ENCODE measurements at places on chromosomes 4 and X.
A peak's percentile ranks its signal among the peaks of the same experiment; 100 is the strongest.

- DNase-seq: no peak
Observed at GRCh38 chrX:108018656-108019381, 26.0 kb upstream of the VSIG1 start.

DNA sequence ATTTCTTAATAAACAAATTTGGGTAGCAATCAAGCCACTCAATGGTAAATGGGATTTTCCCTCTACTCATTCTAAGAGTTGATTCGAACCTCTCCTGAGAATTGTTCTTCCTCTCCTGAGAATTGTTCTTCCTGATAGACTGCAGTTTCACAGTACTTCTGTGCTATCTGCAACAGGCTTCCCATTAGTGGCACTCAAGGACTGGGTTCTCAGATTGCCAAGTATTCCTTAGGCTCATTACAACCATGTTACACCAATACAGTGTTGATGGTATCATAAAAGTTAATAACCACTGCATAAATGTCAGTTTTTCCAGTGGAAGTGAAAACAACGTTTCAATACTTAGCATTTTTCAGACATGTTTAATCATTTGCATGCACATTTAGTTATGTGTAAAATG, 201.6 kb downstream of the FRMPD4 start:
- no peak for DNase-seq

DNA sequence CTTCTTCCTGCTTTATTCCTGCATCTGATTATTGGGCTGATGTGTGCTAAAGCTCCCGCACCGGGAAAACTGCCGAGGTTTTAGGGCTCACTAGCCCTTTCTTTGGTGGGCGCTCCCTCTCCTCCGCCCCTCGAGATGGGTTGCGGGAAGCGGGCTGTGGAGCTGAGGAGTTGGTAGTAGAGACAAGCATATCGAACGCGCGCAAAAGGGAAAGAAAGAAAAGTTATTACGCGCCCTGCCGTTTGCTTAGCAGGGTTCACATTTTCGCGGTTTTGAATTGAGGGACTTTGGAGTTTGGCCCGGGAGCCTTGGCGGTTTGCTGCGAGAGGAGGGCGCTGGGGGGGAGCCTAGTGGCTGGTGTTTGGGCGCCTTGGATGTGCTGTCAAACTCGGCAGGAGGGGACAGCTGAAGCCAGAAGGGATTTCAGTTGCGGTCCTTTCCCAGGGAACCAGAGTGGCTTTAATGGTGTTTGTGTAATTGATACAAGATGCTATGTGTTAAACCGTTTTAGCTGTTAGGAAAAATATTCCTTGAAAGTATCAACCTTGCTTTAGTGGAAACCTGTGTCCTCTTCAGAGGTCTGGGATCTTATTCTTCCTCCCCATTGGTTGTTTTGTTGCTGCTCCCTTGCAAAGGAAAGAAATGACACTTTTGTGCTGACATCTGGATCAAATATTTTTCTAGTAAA, 1.1 kb downstream of the GAB1 start:
- DNase-seq: peak; percentile 65

DNA sequence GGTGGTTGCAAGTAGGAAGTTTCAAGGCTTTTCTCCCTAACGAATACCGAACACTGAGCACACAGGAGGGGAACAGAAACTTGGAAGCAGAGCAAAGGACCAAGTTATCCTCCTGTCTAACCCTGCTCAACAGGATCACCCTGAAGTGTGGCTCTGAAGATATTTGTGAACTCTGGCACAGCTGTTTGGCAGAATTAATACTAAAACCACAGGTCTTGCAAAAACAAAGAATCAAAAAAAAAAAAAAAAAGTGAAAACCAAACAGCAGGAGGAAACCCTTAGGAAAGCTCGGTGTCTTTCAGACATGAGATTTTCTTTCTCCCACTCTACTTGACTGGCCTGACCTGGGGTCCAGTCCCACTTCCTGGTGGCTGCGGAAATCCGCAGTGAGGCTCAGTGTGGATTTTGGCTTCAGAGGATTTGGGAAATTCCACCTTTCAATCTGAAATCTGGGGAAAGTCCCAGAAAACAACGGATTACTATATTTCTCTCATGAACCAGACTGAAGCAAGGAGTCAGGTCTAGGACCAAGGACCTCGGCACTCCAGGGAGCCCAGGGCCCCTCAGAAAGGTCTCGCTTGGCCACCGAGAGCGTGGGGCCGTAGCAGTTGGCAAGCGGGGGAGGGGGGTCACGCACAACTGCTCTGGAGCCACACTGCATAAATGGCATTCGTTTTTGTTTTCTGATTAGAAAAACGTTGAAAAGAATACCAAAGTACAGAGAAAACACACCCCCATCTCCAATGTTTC, 867 bp downstream of the TIFA start:
- peak; percentile 22 for DNase-seq

DNA sequence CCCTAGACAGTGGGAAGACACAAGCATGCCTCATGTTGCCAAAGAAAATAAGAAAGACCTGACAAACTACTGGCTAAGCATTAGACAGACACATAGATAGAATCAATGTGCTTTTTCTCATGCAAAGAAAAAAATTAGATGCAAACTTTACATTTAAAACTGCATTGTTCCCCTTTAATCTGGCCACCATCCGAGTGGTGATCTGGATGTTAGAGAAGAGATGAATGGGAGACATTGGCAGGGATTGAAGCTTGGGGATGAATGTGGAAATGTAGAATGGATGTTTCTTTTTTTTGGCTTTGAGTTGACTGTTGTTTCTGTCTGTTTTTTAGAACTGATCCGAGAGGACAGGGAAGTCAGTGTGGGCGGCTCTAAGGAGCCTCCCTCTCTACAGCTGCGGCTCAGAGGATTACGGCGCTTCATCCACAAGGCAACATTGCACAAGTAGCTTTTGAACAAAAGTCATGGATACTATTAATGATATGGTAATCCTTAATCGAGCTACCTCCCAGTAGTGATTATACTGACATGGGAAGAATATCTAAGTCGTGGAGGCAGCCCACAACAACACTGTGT, 53.0 kb downstream of the HELT start:
- DNase-seq: no peak

DNA sequence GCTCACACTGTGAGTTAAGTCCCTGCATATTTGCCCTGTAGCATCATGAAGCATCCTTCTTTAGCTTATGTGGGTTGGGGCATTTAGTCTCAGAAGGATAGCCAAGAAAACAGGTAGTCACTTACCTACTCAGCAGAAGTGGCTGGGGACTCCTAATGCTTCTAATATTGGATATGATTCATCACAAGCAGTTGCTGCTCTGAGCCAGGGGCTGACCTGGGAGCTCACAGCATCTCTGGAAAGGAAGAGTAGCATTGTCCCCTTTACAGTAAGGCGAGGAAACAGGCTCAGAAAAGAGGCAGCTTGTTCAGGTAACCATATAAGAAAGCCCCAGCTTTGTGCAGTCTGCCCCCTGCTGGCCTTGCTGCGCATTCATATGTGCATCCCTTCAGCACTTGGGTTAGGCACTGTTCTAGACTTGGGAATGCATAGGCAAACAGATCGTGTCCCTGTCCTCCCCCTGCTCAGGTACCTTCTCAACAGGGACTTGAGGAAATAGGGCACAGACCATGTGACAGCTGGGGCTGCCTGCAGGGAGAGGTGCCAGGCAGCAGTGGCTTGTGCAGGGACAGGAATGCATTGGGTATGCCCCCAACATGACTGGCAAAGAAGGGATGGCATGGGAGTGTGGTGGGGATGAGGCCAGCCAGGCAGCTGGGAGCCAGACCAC, 35.7 kb upstream of the TBC1D14 start:
- peak; percentile 39 for DNase-seq

DNA sequence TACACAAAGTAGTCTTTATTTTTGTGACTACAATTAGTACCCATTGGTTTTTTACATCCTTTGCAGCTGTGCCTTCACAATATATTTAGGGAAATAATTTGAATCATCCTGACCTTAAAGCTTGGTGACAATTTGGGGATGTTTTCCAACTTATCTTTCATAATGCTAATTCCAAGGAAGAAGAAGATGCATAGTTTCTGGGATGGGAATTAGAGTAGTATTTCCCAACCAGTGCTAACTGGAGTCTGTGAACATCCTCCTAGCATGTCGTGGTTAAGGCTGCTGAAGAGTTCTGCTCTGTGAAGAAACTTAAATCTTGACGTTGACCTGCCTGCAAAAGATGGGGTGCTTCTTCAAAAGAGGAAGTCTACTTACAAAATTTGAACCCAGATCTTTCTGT, 173.5 kb downstream of the ANK2 start:
- DNase-seq: no peak

DNA sequence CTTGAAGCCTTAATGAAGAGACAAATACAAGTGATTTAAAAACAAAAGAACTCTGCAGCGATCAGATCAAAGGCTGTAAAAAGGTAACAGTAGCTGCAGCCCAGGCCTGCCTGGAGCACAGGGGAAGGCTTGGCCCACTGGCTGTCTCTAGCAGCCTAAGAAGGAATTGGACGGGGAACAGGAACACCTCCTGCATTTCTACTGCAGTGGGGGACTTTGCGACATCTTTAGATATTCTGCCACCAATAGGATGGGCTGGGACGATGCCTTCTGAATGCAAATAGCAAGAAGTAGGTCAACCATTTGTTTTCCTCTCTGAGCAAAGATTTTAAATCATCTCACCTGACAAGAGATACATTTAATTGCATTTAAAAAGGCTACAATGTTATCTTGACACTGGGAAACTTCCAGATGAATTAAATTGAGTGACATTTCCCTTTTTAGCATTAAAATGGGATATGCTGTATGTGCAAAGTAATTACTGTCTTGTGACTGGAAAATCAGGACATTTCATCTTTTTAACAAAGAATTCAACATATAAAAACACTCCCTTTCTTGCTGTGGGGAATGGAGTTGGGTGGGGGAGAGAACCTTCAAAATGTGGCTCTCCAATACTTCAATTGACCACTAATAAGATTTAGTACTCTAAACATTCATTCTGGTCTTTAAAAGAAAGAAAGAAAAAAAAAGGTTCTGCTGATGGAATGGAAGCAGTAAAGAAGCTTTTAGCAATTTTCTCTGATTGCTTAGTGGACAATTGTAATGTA, 70.0 kb downstream of the NYX start:
- DNase-seq: no peak

DNA sequence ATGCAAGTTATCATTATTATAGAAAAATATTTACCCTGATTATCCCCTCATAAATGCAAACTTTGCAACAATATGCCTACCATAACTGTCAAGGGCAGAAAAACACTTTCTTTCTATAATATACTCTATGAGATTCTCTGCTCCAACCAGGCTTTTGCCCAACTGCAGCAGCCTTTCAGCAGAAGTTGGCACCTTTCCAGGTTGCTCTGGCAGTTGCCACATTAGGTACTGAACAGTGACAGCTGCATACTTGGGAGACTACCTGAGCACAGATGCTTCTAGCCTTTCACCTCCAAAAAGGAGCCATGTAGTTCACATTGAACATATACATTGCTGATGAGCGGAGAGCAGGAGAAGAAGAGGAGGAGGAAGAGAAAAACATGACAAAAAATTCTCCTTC, 69.5 kb upstream of the BRWD3 start:
- DNase-seq: no peak

- DNase-seq: no peak
Observed at GRCh38 chr4:55178226-55179005, 53.0 kb upstream of the KDR start.

- DNase-seq: no peak
Observed at GRCh38 chrX:39563178-39563577, 534.6 kb downstream of the BCOR start.

- DNase-seq: no peak
Observed at GRCh38 chr4:46081674-46082073, 42.2 kb downstream of the GABRG1 start.

- DNase-seq: no peak
Observed at GRCh38 chr4:145535202-145535601, 53.5 kb downstream of the SMAD1 start.

DNA sequence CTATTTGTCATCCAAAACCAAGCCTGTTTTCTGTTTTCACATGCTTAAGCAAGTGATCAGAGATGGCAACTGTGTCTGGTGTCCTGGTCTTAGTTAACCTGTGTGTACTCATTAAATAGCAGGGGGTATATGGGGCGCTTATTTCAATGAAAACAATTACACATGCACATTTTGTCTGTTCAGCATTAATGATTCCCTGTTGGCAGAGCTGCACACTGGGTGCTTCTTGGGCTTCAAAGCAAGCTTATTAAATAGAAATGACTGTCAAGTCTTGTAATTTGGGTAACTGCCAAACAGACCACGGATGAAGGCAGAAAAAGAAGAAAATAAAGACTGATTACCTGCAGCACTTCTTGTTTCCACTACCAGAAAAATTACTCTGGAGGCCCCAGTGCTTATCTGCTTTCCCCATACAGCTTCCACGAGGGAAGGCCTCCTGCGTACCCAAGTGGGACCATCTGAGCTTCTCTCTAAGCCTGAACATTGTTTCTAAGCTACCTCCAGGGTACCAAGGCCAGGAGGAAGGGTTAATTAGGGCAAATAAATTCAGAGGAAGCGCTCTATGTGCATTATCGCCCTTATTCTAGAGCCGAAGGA, 107.2 kb upstream of the TBL1X start:
- DNase-seq: no peak

- DNase-seq: peak; percentile 8
Observed at GRCh38 chrX:102712981-102713625, 855 bp downstream of the GPRASP2 start.

GRCh38 chrX:17036171-17036961, 89.9 kb downstream of the REPS2 start:
- no peak for DNase-seq

GRCh38 chr4:15402974-15403373, 24.9 kb upstream of the C1QTNF7 start:
- DNase-seq: no peak

DNA sequence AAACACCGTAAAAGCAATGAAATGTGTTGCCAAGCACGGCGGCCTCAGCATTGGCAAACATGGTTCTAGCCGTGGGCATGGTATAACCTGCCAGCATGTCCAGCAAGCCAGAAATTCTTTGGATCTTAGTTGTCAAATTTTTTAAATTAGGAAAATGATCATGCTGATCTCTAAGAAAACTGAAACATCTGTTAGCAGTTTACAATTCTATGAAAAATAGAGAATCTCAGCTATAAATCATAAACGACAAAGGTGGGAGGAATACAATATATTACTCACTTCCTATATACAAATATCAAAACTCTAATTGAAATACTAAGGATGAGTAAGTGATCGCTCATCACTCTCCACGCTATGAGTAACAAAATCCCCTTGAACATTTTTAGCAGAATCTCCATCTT, 130.3 kb downstream of the ADGRA3 start:
- no peak for DNase-seq

DNA sequence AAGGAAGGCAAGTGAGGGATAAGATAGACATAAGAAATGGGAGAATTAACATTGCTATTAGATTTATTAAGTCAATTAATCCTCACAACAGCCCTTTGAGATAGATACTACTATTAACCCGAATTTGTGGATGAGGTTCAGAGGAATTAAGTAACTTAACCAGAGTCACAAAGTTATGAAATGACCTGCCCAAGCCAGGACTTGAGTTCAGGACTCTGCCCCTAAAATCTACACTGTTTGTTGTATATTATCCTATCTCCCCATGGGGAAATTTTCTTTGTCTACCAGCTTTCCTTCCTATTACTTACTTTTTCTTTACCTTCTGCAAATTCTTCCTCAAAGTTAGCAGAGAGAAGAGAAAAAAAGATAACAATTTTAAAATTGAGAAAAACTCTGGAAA, 33.4 kb upstream of the UBQLN2 start:
- DNase-seq: no peak

Measured in substantia nigra (tissue), 51 donors.